Cardiac muscle cell (in vitro differentiated cells and primary cell): ENCODE measurements at places on chromosomes 6 and 20. TPM values are rescaled to one million over a fixed set of nuclear protein-coding genes. Genes with fewer than 3 reads are reported as not detected.

GRCh38 chr6:27138837-27139755 is 108.4 kb upstream of the PRSS16 start:
- no peaks in the 10 kb centered on the region for H3K27me3 ChIP-seq
- no peaks in the 10 kb centered on the region for H3K36me3 ChIP-seq
- peak overlapping the region; percentile 33 for H3K4me3 ChIP-seq
- H3K27ac ChIP-seq = peak overlapping the region; percentile 74
- H3K4me1 ChIP-seq = peaks cover 21% of the 10 kb centered on the region
- DNase-seq = peak; percentile 64

DNA sequence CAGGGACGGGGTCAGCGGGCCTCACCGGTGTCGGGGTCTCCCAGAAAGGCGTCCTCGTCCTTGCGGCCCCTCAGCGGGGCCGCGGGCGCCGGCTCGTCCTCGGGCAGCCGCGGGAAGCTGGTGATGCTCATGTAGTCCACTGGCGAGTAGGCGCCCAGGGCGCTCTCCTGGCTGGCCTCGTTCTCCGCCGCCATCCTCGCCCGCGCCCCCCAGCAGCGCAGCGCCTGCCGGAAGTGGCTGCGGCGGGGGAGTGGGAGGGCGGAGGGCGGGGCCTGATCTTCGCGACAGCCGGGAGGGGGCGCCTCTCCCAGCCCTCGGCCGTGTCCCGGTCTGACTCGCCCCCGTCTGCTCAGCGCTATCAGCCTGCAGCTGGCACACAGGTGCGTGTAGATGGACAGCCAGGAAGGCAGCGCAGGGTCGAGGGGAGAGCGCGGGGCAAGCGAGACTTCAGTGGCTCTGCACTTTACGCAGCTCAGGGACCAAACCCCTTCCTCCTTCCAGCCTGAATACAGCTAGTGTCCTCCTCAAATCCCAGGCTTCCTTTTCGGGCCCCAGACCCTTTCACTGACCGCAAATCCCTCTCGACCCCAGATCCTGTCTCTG is at the start of gene GGT7:
Gene GGT7, minus strand, starts transcription at position 235 of the 603 bp plus-strand sequence. Its CDS starts 41 bp downstream, at position 194.
- H3K4me1 ChIP-seq = peaks cover 3% of the 10 kb centered on the region
- H3K4me3 ChIP-seq = peak within 1 kb of the TSS; percentile 69
- H3K36me3 ChIP-seq = no peaks in the 10 kb centered on the region
- peak; percentile 72 for DNase-seq

- no peaks in the 10 kb centered on the region for H3K27me3 ChIP-seq
- DNase-seq = peak; percentile 46
- no peak overlapping the region for H3K4me3 ChIP-seq
- no peak overlapping the region for H3K27ac ChIP-seq
These were observed 129.0 kb downstream of the KIF16B start for GRCh38 chr20:16444057-16444777.

DNA sequence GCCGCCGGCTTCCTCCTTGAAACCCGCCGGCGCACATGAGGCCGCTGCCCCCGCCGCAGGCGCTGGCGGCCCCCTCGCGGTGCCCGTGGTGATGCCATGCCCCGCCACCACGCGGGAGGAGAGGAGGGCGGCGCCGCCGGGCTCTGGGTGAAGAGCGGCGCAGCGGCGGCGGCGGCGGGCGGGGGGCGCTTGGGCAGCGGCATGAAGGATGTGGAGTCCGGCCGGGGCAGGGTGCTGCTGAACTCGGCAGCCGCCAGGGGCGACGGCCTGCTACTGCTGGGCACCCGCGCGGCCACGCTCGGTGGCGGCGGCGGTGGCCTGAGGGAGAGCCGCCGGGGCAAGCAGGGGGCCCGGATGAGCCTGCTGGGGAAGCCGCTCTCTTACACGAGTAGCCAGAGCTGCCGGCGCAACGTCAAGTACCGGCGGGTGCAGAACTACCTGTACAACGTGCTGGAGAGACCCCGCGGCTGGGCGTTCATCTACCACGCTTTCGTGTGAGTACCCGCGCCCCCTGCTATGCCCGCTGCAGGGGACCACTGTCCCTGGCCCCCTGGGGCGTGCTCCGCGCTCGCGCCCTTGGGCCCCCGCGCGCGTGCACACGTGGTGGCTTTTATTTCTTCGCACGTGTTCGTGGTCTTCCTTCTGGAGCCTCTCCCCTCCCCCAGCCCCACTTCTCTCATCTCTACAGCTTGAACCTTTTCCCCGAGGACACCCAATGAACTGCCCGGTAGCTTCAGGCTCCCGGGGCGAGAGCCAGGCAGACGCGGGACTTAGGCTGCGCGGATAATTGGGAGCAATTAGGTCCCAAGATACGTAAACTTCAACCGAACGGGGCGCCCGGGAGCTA is 453 bp downstream of the KCNQ5 start:
- peaks cover 37% of the 10 kb centered on the region for H3K4me1 ChIP-seq
- peak; percentile 51 for DNase-seq
- H3K27me3 ChIP-seq = no peaks in the 10 kb centered on the region
- no peaks in the 10 kb centered on the region for H3K36me3 ChIP-seq

GRCh38 chr6:19838442-19839236 is 1.5 kb downstream of the ID4 start:
- DNase-seq = peak; percentile 53
- peaks cover 40% of the 10 kb centered on the region for H3K4me1 ChIP-seq
- peak overlapping the region; percentile 100 for H3K4me3 ChIP-seq
- H3K27me3 ChIP-seq = no peaks in the 10 kb centered on the region
- peaks cover 8% of the 10 kb centered on the region for H3K36me3 ChIP-seq

DNA sequence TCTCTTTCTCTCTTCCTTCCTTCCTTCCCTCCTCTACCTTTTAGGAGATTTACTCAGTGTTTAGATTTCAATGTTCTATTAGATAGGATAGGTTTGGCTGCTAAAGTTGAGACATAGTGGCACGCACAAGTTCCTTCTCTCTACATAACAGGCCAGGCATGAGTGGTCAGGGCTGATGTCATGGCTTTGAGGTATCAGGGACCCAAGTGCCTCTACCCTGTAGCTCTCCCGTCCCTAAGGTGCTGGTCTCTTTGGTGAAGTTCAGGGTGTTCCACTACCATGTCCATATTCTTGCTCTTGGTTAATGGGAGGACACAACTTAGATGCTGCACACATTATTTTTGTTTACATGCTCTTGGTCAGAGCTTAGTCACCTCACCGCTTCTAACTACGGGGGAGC is 245.3 kb downstream of the QKI start:
- H3K36me3 ChIP-seq = no peaks in the 10 kb centered on the region
- no peak overlapping the region for H3K4me3 ChIP-seq
- H3K4me1 ChIP-seq = no peaks in the 10 kb centered on the region
- H3K27me3 ChIP-seq = no peaks in the 10 kb centered on the region
- no peak overlapping the region for H3K27ac ChIP-seq
- DNase-seq = no peak

- peak; percentile 5 for DNase-seq
- peak overlapping the region; percentile 50 for H3K4me3 ChIP-seq
- H3K4me1 ChIP-seq = no peaks in the 10 kb centered on the region
- no peak overlapping the region for H3K27ac ChIP-seq
These were observed 507 bp upstream of the RIPPLY2 start for GRCh38 chr6:83852528-83853177.

- no peaks in the 10 kb centered on the region for H3K27me3 ChIP-seq
- no peak overlapping the region for H3K27ac ChIP-seq
- no peak for DNase-seq
- H3K36me3 ChIP-seq = no peaks in the 10 kb centered on the region
- H3K4me3 ChIP-seq = no peak overlapping the region
These were observed 25.6 kb downstream of the MC3R start for GRCh38 chr20:56274156-56274555.

DNA sequence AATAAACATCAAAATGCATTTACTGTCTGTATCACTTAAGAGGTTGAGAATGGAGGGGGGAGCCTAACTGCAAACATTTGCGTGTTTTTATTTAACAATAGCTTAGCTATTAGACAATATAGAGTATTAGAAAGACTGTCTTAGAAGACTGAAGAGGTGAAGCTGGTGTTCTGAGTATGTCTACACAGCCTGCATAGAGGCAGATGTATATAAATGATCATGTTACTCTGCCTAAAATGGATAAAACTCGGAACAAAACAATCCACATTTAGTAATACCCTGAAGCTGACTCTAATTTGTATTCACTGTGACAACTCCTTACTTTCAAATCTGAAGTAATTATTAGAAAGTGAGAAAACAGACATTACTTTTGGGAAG is 181.9 kb downstream of the GMPR start:
- no peak overlapping the region for H3K4me3 ChIP-seq
- no peaks in the 10 kb centered on the region for H3K27me3 ChIP-seq
- no peak overlapping the region for H3K27ac ChIP-seq

- no peak overlapping the region for H3K27ac ChIP-seq
- H3K4me1 ChIP-seq = no peaks in the 10 kb centered on the region
- no peaks in the 10 kb centered on the region for H3K36me3 ChIP-seq
- peak; percentile 70 for DNase-seq
- H3K27me3 ChIP-seq = no peaks in the 10 kb centered on the region
These were observed 79.7 kb downstream of the SMLR1 start for GRCh38 chr6:130906736-130907381.

DNA sequence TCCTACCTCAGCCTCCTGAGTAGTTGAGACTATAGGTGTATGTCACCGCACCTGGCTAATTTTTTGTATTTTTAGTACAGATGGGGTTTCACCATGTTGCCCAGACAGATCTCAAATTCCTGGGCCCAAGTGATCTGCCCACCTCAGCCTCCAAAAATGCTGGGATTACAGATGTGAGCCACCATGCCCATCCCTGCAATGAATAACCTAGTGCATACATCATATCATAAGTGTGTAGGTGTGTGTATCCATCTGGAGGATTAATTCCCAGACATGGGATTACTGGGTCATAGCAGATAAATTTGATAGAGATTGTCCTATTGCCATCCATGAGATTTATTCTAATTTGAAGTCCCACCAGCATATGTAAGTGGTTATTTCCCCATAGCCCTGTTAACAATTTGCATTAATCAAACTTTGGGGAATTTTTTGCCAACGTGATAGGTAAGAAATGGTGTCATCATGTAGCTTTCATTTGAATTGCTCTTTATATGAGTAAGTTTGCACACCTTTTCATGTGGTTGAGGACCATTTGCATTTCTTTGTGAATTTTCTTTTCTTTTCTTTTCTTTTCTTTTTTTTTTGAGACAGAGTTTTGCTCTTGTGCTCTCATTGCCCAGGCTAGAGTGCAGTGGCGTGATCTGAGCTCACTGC is 29.9 kb upstream of the BACH2 start:
- no peak for DNase-seq
- H3K27me3 ChIP-seq = no peaks in the 10 kb centered on the region
- H3K4me1 ChIP-seq = peaks cover 14% of the 10 kb centered on the region
- no peak overlapping the region for H3K27ac ChIP-seq

DNA sequence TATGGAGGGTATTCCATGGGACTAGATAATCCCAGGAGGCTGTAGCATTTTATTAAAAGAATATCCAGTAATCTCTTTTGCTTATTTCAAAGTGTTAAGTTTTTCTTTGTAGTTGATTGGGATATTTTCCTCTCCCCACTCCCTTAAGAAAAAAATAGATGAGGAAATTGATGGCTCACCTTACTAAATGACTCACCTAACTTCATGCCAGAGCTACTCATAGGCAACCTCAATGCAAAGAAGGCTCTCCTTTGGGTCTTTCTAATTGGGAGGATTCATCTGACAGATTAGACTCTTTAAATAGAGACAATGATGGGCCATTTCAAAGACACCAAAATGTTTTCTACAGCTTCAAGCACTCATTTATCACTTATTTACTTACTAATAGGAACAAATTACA is 528.5 kb upstream of the BTBD3 start:
- no peaks in the 10 kb centered on the region for H3K4me1 ChIP-seq
- no peaks in the 10 kb centered on the region for H3K27me3 ChIP-seq
- DNase-seq = no peak
- H3K36me3 ChIP-seq = no peaks in the 10 kb centered on the region
- no peak overlapping the region for H3K4me3 ChIP-seq

Gene PRL
- total RNA-seq = not detected in 2 replicates

Gene GINS1
- 9.6 and 13.4 TPM in 2 replicates for total RNA-seq

Gene GABRR2
- 0.39 and 0.83 TPM in 2 replicates for total RNA-seq

Gene OOEP
- not detected in 2 replicates for total RNA-seq

Gene TAAR8
- not detected in 2 replicates for total RNA-seq

Gene MAP1LC3A
- total RNA-seq = 24.3 and 38.7 TPM in 2 replicates

Gene RIPOR3
- total RNA-seq = 3.0 and 3.8 TPM in 2 replicates
